Caudate nucleus (tissue), 63 donors: ENCODE measurements at places on chromosomes 11 and 22.

DNA sequence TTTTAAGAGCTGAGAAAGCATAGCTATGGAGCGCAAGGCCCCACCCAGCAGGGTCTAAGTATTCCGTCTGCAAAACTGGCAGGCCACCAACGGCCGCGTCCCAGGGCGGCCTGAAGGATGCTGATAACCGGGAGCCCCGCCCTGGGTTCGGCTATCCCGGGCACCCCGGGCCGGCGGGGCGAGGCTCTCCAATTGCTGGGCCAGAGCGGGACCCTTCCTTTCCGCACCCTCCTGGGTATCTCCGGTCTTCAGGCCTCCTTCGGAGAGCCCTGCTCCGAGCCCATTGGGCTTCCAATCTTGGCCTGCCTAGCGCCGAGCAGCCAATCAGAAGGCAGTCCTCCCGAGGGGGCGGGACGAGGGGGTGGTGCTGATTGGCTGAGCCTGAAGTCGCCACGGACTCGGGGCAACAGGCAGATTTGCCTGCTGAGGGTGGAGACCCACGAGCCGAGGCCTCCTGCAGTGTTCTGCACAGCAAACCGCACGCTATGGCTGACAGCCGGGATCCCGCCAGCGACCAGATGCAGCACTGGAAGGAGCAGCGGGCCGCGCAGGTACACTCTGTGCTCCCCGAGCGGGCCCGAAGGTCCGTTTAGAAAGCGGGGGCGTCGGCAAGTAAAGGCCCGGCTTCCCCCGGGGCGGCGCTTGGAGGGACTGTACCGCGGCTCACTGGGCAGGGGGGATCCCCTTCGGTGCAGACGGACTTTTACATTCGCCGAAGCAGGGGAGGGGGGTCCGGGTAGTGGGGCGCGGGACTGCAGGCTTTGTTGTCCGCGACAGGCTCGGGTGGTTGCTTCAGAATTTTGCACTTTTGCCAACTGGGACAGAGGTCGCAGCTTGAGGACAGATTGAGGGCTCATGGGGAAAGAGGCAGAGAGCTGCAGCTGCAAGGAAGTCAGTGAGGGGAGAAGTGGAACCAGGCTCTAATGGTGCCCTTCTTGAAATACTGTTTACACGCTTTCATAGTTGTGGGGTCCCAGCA lies at the start of gene CAT:
Gene CAT, plus strand, starts transcription at position 406 of the 979 bp plus-strand sequence. Its CDS starts 80 bp downstream, at position 486.
- peak; percentile 95 for DNase-seq

DNA sequence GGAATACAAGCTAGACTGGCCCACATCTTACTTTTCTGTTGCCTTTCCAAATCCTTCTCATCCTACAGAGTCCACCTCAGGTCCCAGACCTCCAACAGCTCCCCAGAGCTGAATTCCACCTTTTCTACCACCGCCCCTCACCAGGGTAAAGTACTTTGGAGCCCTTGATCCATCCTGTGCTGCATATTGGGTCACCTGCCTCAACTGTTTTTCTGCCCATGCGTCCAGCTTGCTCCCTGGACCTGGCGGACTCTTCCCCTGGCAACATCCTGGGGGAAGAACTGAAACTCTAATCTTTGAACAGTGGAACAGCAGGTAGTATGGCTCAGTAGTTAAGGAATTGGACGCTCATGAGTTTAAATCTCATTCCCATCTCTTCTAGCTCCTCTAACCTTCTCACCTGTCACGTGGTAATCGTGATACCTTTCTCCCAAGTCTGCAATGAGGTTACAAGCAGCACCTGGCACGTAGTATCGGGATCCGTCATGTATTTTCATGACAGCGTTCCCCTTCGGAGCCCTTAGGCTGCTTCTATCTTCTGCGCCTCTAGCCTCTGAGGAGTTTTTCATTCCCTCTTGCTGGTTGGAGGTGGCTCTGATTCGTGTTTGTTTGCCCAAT lies 98.1 kb downstream of the CEP164 start:
- no peak for DNase-seq

GRCh38 chr11:132125988-132126871 lies 755.8 kb downstream of the NTM start:
- DNase-seq = no peak

DNA sequence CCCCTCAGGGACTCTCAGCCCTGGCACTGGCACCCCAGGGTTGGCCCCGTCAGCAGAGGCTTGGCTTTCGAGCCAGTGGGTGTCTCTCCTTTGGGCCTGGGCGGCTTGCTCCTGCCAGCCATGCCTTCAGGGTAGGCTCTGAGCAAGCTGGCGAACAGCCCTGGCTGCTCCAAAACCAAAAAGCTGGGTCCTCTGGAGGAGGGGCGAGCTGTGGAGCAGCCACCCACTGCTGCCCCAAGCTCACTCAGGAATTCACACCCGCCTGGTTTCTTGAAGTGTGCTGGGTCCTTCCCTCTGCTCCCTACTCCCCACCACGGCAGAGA lies 6.2 kb downstream of the YDJC start:
- no peak for DNase-seq

DNA sequence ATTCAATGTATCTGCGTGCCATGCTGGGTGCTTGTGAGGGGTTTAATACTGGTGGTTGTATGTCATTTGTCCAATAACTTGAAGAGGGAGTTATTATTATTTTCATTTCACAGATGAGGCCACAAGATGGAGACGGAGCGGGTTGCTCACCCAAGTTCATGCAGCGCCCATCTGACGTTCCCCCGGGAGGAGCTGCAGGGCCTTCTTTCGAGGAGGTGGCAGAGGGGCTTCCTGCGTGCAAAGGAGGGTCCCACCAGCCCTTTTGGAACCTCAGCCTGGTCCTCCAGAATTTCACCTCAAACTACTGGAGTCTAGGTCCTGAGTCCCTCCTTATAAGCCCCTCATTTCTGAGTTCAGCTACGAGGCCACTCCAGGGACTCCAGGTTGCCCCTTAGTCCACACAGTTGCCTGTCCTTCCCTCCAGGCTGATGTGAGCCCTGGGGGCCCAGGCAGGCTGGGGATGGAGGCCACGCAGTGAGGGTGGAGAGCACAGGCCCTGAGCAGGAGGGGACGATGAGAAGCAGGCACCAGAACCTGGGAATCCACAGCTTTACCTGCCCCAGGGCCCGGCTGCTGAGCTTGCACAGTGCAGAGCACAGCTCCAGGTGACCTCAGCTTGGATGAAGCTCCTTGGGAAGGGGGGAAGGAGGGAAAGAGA lies 2.9 kb upstream of the VSIG10L2 start:
- no peak for DNase-seq

DNA sequence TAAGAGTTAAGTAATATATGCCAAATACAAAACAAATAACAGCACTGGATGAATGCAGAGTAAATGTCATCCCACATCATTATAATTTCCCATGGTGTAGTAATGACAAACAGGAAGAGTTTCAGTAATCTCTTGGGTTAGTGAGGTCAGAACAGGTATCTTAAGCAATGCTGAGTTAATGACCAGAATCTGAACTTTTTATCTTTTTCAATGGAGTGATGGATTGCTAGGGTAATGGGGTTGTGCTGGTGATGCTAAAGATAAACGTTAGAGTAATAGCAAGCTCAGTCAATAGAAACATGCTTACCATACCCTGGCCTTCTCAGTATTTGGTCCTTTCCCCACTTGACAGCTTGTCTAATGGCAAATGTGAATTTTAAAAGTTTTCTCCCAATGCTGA lies 11.5 kb upstream of the BDNF start:
- DNase-seq = no peak

- DNase-seq = no peak
Observed at GRCh38 chr11:68424101-68424632, 36.4 kb upstream of the PPP6R3 start.

GRCh38 chr22:17772249-17772957 lies 1.9 kb downstream of the BID start:
- DNase-seq = no peak
